CD4-positive, alpha-beta T cell treated with Interleukin-6 at 100 ng/mL for 8 hours (primary cell): ENCODE measurements at places on chromosomes 16 and 17.

DNA sequence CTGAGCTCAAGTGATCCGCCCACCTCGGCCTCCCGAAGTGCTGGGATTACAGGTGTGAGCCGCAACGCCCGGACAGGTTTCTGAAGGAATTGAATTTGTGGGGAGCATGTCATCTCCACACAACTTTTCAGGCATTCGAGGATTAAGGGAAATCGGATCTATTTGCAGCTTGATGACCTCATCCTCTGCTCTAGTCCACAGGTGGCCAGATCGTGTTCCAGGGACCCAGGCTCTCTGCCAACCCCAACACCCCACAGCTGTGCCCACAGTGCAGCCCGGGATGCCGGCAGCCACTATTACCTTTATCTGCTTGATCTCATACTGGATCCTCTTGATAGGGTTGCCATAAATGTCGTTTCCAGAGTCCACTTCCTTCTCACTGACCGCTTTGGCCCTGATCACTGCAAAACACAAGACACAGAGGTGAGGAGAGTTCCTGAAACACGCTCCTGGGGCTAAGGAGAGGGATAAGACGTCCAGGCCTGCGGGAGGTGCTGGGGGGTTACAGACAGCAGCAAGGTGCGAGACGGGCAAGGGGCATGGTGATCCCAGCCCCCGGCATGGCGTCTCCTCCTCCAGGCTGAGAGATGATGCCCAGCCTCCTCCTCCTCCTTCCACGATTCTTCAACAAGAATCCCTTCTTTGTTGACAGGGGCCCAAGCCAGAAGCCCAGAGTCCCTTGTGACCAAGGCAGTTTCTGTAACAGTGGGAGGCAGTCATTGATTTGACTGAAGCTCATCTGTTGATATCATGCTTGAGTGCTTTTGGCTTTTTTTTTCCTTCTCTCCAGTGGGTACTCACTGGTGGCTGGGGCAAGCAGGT, 29.3 kb downstream of the CEP295NL start:
- no peak for DNase-seq

DNA sequence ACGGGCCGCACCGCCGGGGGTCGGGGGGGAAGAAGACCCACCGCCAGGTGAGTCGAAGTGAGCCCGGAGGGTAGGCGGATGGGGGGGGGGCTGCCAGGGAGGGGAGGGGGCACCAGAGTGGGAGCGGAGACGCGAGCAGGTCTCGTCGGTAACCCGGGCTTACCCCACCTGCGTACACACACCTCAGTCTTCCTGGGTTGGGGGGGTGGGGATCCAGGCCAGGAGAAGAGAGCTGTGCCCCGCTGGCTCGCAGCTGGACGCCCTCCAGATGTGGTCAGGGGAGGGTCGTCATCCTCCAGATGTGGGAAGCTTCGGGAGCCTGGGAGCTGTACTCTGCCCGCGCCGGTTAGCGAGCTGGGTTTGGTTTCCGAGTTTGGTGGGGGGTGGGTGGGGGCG, 1.2 kb downstream of the CACNA1G start:
- no peak for DNase-seq

DNA sequence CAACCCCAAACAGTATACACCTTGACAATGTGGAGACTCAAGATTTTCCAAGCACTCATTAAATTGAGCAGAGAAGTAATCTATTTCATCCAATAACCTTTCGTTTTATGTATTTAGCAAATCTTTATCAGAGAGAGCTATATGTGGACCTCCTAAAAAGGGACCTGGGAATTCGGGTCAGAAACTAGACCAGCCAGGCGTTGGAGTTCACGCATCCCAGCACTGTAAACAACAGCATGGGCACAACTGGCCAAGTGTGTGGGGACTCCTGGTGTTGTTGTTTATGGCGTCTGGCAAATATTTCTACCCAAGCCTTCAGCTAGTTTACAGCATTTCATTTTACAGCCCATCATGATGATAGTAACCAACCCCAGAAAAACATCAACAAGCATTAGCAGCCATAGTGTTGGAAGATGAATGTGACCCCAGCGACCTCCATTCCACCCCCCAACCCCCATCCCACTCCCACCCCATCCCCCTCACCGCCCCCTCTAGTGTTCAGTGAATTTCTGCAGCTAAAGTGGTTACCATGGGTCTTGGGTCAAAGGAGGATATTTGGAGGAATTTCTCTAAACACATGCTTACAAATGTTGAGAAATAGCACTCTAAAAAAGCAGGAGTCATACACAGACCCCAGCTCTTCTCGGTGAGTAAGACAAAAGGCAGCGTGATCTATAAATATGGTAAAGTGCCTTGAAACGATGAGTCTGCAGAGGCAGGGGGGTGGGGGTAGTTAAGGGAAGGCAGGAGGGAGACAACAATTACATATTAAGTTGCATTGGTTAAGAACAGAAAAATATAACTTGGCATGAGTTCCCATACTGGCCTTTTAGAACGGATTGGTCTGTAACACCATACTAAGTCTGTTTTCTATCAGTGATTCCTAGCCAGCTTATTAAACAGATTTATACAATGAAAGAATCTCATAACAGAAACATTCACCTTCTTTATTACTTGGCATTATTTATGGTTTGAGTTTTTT, 91.4 kb upstream of the TBX2 start:
- no peak for DNase-seq

- DNase-seq: no peak
These were observed 12.2 kb upstream of the CBX4 start for GRCh38 chr17:79851461-79851817.

DNA sequence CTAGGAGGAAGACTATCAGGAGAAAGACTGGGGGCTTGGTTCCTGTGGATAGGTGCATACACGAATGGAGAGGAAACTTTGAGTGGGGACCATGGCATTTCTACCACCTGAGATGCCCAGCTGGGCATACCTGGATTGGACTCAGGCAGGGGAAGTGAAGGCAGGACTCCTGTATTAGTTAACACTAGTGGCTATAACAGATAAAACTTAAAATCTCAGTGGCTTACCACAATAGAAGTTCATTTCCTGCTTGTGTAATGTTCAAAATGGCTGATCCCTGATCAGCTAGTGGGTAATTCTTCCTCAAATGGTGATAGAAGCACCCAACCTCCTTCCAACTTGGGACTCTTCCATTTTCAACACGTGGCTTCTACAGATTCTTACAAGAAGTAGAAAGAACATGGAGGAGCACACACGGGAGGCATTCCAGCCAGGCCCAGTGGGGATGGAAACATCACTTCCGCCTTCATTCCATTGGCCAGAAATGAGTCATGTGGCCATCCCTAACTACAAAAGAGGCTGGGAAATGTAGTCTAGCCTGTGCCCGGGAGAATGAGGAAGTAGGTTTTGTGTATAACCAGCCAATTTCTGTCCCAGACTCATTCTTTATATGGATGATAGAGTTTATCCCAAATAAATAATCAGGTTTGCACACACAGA, 112.1 kb downstream of the UTP18 start:
- DNase-seq: no peak

- no peak for DNase-seq
These were observed 63.2 kb downstream of the RPH3AL start for GRCh38 chr17:289409-289808.

GRCh38 chr16:64892835-64893785, 228.8 kb downstream of the CDH11 start:
- DNase-seq: no peak

GRCh38 chr17:27481327-27481726, 25.1 kb downstream of the KSR1 start:
- DNase-seq: peak; percentile 58

- DNase-seq: no peak
These were observed 189.4 kb downstream of the RAB11FIP4 start for GRCh38 chr17:31580706-31581490.

- no peak for DNase-seq
These were observed 357.6 kb downstream of the UTP18 start for GRCh38 chr17:51617986-51618385.

DNA sequence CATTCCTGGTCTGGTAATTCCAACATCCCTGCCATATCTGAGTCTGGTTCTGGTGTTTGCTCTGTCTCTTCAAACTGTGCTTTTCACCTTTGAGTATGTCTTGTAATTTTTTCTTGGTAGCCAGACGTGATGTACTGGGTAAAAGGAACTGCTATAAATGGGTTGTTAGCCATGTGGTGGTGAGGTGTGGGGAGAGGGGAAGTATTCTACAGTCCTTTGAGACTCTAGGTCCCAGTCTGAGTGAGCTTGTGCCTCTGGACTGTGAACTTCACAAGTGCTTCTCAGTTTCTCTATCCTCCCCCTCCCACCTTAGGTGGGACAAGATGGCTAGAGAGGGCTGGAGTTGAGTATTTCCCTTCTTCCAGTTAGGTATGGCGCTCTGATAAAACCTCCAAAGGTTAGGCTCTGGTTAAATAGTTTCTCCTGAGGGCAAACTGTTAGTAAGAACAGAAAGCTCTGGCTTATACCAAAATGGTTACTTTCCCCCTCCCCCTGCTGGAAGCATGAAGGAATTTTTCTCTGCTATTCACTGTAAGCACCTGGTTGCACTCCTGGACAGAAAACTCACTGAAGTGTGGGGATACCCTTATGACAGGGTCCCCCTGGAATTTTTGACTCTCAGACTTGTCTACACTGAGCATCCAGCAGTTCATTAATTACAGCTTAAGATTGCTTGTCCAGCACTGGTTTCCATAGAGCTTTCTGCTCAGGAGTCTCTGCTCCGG, 87.8 kb downstream of the MARCHF10 start:
- peak; percentile 15 for DNase-seq

- DNase-seq: peak; percentile 31
These were observed 498 bp upstream of the PLEKHG4 start for GRCh38 chr16:67278773-67279295.

- peak; percentile 63 for DNase-seq
These were observed 747 bp downstream of the ATXN7L3 start for GRCh38 chr17:44198721-44199552.

GRCh38 chr17:4072487-4073157, 70.2 kb downstream of the ZZEF1 start:
- no peak for DNase-seq

DNA sequence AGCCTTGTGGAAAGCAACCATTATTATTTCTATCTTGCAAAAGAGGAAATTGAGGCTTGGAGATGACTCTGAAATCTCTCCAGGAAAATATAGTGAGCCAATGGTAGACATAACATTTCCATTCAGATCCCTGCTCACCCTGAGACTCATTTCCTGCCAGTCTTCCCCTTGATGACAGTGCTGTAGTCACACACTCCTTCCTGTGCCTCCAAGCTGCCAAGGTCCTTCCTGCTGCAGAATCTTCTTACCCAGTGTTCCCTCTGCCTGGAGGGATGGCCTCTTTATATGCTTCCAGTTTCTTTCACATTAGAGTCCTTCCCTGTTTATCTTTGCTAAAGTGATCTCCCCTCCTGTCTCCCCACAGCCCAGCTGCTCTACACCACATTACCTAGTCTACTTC, 648.1 kb downstream of the TOX3 start:
- DNase-seq: no peak

- no peak for DNase-seq
These were observed 53.4 kb downstream of the CACNG3 start for GRCh38 chr16:24309258-24310142.

GRCh38 chr16:86819533-86819892, 241.2 kb downstream of the FOXL1 start:
- no peak for DNase-seq

GRCh38 chr17:73376152-73376551, 64.4 kb upstream of the CDC42EP4 start:
- DNase-seq: no peak

DNA sequence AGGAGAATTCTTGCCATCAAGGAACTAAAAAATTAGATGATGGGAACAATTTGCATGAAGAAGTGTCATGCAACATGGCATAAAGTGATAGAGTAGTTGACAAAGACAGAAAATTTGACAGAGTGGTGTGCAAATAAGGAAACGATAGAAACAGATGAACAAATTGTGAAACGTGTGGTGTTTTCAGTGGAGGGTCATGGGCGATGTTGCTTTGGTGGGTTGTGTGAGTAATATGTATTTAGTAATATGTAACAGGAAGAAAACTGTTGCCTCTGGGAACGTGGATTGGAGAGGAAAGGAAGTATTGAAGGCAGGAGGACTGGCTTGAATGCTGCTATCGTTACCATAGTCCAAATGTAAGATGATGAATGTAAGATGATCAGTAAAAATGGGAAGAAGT, 3.6 kb downstream of the COX10 start:
- DNase-seq: no peak

DNA sequence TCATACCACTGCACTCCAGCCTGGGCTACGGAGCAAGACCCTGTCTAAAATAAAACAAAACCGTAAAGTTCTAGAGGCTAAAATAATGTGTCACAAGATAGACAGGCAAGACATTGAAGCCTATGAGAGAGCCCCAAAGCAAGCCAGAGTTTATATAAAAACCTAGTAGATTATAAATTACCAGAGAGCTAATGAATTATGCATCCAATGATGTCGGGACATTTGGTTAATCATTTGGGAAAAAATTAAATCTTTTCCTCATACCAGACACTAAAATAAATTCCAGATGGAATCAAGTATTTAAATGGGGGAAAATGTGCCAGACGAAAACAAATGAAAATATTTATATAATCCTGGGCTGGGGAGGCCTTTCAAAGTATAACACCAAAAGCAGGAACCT, 24.2 kb downstream of the CCDC40 start:
- DNase-seq: no peak

- DNase-seq: no peak
These were observed 19.3 kb downstream of the SOCS1 start for GRCh38 chr16:11236461-11237254.

DNA sequence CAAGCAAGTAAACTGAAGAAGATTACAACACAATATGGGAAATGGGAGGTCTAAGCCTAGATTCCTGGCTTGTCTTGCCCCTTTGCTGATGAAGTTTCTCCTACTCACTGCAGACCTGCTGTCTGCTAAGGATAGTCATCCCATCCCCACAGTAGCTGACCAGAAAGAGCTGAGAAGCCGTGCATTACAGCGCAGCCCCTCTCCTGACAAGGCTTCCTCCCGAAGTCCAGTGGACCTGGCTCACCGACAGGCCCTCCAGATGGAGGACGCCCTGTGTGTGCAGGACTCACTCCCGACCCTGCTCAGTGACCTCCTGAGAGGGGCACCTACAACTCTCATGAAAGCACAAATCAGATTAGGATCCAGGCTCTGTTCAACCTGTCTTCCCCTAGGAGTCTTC, 35.4 kb downstream of the KIAA0753 start:
- no peak for DNase-seq

DNA sequence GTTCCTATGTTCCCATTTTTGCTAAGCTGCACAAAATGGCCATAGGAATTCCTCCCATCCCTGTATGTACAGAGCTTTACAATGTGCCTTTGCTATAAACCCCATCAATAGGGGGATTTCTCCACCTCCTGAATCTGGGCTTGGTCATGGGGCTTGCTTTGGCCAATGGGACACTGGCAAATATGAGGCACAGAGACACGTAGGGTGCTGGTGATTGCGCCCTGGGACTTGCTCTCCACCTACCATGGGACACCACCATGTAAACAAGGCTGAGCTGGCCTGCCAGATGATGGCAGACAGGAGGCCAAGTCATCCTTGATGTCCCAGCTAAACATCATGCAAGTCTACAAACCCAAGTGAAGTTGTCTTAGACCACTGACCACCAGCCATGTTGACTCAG, 15.3 kb upstream of the ALDH3A1 start:
- DNase-seq: no peak

- no peak for DNase-seq
These were observed 59.2 kb downstream of the CYB5B start for GRCh38 chr16:69483611-69484010.
